ENCODE measurements at places on chromosomes 11 and 22. TPM values are rescaled to one million over a fixed set of nuclear protein-coding genes. Genes with fewer than 3 reads are reported as not detected.

ANKK1 gene
- total RNA-seq: 0.27 TPM

APOL6 gene
- total RNA-seq: 10.4 TPM

HTR3A gene
- total RNA-seq: not detected

OR56A1 gene
- total RNA-seq: 0.23 TPM

OR52M1 gene
- not detected for total RNA-seq

NXPE2 gene
- 0.31 TPM for total RNA-seq

MN1 gene
- 52.8 TPM for total RNA-seq

MUC2 gene
- total RNA-seq: not detected

SYT9 gene
- 0.47 TPM for total RNA-seq

ADORA2A gene
- total RNA-seq: 2.5 TPM

GDPD4 gene
- total RNA-seq: not detected

NPAS4 gene
- total RNA-seq: 0.27 TPM

SEPTIN3 gene
- total RNA-seq: 0.93 TPM

IRAG1 gene
- total RNA-seq: 282 TPM

ACTN3 gene
- not detected for total RNA-seq

ZNF214 gene
- 4.0 TPM for total RNA-seq

SMC1B gene
- not detected for total RNA-seq

PNPLA5 gene
- not detected for total RNA-seq

CDCA5 gene
- total RNA-seq: 0.81 TPM

RASSF10 gene
- 1.3 TPM for total RNA-seq

OR51B4 gene
- total RNA-seq: not detected

C11orf52 gene
- total RNA-seq: 2.4 TPM

MS4A4A gene
- 10.5 TPM for total RNA-seq

MLC1 gene
- 0.13 TPM for total RNA-seq

TIGD3 gene
- total RNA-seq: 0.27 TPM

DNAJB7 gene
- not detected for total RNA-seq

CSF2RB gene
- 1.4 TPM for total RNA-seq

SPON1 gene
- total RNA-seq: 121 TPM

LMO1 gene
- not detected for total RNA-seq

HPS4 gene
- total RNA-seq: 34.7 TPM
